ENCODE measurements at places on chromosomes 4 and X.

- DNase-seq, result no peak
These were observed 11.5 kb upstream of the SRPX start for GRCh38 chrX:38232079-38232686.

DNA sequence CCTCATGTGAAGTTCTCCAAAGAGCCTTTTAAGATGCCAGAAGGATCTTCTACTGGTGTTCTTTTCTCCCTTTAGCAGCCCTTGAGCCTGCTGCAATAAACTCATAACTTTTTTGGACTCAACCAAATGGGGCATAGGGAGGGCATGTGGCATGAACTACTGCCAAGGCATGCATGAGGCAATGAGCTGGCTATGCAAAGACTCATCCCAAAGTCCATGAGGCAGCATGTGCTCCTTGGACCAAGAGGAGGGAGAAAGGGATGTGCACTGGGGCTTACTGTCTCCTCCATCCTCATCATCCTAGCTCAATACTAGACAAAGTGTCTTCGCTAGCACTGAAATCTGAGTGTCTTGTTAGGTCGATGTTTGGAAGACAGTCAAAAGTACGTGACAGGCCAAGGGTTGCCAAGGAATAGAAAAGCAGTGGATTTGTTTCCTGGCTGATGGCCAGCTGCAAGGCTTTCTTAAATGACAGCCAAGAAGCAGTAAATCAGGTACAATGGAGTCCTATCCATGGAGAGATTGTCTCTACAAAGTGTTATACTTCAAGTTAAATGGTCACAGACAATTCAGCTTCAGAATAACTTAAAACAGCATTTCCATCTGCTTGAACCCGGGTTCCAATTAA is 44.5 kb upstream of the ATXN3L start:
- no peak for DNase-seq

DNA sequence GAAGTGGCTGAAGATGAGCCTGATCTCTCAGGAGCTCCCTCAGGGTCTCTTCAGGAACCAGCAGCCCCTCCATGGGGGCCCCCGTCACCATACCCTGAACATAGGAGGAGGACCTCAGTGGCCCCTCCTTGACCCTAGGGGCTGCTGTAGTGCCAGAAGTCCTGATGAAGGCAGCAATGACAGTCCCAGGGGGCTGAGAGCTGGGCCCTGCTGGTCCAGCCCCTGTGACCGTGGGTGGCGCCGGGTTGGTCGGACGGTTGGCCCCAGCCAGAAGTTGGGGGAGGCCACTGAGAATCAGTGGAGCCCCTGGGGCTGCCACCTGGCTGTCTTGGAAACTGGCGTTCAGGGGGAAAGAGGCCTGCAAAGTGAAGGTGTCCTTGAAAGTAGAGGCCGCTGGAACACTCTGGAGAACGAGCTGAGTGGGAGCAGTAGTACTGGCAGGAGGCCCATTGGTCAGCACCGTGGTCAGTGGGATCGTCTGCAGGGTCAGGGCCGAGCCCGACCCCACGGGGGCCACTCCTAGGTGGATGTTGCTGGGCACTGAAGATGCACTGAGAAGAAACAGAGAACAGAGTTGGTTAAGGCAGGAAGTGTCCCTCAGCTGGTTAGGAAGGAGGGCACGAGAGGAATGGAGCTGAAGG is 43.2 kb downstream of the ELF4 start:
- no peak for DNase-seq

- DNase-seq, result no peak
These were observed 44.3 kb downstream of the NYX start for GRCh38 chrX:41491267-41492004.

Measured in GM20000 (cell line).